ENCODE measurements at places on chromosomes 1 and 21. TPM values are rescaled to one million over a fixed set of nuclear protein-coding genes. Genes with fewer than 3 reads are reported as not detected.

Gene SLC35D1
- total RNA-seq: 5.9 TPM

- no peak for DNase-seq
- no peaks in the 10 kb centered on the region for H3K36me3 ChIP-seq
- H3K4me1 ChIP-seq: no peaks in the 10 kb centered on the region
- H3K27ac ChIP-seq: no peak overlapping the region
Observed at GRCh38 chr1:245688536-245689453, 534.0 kb downstream of the KIF26B start.

GRCh38 chr1:61287734-61288133 lies 205.4 kb downstream of the NFIA start:
- DNase-seq: no peak
- no peaks in the 10 kb centered on the region for H3K36me3 ChIP-seq
- no peak overlapping the region for H3K4me3 ChIP-seq
- H3K4me1 ChIP-seq: peaks cover 26% of the 10 kb centered on the region
- no peak overlapping the region for H3K27ac ChIP-seq
- no peaks in the 10 kb centered on the region for H3K27me3 ChIP-seq

GRCh38 chr1:6489799-6490180 lies 1.7 kb downstream of the PLEKHG5 start:
- no peak overlapping the region for H3K27ac ChIP-seq
- DNase-seq: peak; percentile 70
- peaks cover 4% of the 10 kb centered on the region for H3K27me3 ChIP-seq
- peak overlapping the region; percentile 64 for H3K4me3 ChIP-seq
- H3K4me1 ChIP-seq: peaks cover 7% of the 10 kb centered on the region

DNA sequence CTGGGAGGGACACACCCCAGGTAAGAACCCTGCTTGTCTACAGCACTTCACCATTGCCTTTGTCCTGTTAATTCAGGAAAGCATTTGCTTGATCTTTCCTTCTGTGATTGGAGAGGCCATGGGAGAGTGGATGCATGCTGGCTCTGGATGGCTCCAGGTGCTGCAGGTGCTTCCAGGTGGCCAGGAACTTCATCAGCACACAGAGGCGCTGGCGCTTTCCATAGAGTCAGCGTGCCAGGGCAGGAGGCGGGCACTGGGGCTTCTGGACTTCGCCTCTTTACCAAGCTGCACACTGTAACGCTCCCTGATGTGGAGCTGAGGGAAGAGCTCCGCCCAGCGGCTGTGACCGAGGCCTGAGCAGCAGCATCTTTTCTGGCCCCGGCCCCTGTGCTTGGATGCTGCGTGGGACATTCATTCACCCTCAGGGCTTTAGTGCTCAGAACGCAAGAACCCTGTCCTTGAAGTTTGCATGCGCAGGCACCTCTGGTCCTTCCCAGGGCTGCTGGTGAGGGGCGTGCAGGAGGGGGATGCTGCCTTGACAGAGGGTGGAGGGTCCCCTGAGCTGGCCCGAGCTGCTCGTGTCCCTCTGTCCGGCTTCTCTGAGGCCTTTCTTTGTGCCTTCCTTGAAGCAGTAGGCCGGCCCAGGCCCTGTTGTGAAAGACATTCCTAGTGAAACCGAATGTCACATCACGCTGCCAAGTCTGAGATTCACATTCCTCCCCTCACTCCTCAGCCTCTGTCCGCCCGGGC lies 1.6 kb upstream of the MX2 start:
- no peak overlapping the region for H3K27ac ChIP-seq
- H3K27me3 ChIP-seq: no peaks in the 10 kb centered on the region
- H3K4me1 ChIP-seq: no peaks in the 10 kb centered on the region
- peak; percentile 65 for DNase-seq
- no peak overlapping the region for H3K4me3 ChIP-seq
- H3K36me3 ChIP-seq: no peaks in the 10 kb centered on the region

Gene TMCO1
- 34.3 TPM for total RNA-seq

- H3K4me1 ChIP-seq: peaks cover 9% of the 10 kb centered on the region
- no peaks in the 10 kb centered on the region for H3K36me3 ChIP-seq
- no peak overlapping the region for H3K4me3 ChIP-seq
- no peak overlapping the region for H3K27ac ChIP-seq
- no peaks in the 10 kb centered on the region for H3K27me3 ChIP-seq
- no peak for DNase-seq
Observed at GRCh38 chr1:209607795-209608178, 24.3 kb downstream of the CAMK1G start.

Gene EXO1
- not detected for total RNA-seq

Gene TNNI3K
- 1.6 TPM for total RNA-seq

DNA sequence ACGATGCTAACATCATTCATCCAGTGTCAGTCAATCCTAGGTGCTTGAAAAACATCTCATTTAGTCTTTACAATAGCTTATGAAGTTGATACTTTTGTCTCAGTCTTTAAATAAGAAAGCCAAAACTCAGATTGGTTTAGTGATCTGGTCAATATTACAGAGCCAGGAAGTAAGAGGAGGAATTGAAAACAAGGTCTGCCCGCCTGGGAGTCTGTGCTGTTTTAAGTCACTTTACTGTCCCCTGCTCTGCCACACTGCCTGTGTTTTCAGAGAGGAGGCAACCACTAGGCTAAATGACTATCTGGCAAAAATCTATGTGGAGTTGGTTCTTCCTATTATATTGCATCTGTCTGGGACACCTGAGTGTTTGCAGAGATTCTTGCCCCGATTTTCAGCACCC lies 62.3 kb downstream of the ST6GALNAC3 start:
- H3K4me3 ChIP-seq: no peak overlapping the region
- H3K27me3 ChIP-seq: no peaks in the 10 kb centered on the region
- no peaks in the 10 kb centered on the region for H3K36me3 ChIP-seq
- H3K4me1 ChIP-seq: no peaks in the 10 kb centered on the region
- no peak for DNase-seq

DNA sequence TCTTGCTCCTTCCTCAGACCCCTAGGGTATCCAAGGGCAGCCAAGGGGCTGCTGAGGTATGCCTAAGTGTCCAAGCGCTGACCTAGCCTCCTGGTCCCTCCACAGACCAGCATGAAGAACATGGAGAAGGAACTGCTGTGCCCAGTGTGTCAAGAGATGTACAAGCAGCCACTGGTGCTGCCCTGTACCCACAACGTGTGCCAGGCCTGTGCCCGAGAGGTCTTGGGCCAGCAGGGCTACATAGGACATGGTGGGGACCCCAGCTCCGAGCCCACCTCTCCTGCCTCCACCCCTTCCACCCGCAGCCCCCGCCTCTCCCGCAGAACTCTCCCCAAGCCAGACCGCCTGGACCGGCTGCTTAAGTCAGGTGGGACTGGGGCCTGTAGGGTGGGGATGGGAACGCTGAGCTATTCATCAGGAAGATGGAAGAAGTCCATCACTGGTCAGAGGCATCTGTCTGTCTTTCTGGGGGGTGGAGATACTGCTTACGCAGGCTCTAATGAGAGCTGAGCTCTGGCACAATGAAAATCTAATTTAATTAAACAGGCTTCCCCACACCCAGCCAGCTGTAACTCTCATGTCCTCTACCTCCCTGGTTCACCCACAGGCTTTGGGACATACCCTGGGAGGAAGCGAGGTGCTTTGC lies 1.8 kb downstream of the TRIM46 start:
- H3K4me1 ChIP-seq: peaks cover 6% of the 10 kb centered on the region
- H3K4me3 ChIP-seq: no peak overlapping the region
- peaks cover 13% of the 10 kb centered on the region for H3K27me3 ChIP-seq
- no peaks in the 10 kb centered on the region for H3K36me3 ChIP-seq
- no peak overlapping the region for H3K27ac ChIP-seq

GRCh38 chr1:26097696-26098095 lies 13.9 kb upstream of the PDIK1L start:
- H3K27me3 ChIP-seq: no peaks in the 10 kb centered on the region
- no peak for DNase-seq
- no peak overlapping the region for H3K4me3 ChIP-seq

All from psoas muscle (tissue), 8 donors.